CD4-positive, alpha-beta memory T cell (primary cell): ENCODE measurements at places on chromosomes 4 and X. TPM values are rescaled to one million over a fixed set of nuclear protein-coding genes. Genes with fewer than 3 reads are reported as not detected.

Gene PCSK1N
- 6.4 TPM for total RNA-seq

Gene ATP8A1
- total RNA-seq: 33.5 TPM

Gene CENPVL1
- not detected for total RNA-seq

Gene FREM3
- not detected for total RNA-seq

Gene KLB
- not detected for total RNA-seq

Gene JAKMIP1
- total RNA-seq: 3.0 TPM

Gene MAGEA2B
- total RNA-seq: not detected

Gene POU3F4
- total RNA-seq: not detected

Gene AKAP4
- not detected for total RNA-seq

DNA sequence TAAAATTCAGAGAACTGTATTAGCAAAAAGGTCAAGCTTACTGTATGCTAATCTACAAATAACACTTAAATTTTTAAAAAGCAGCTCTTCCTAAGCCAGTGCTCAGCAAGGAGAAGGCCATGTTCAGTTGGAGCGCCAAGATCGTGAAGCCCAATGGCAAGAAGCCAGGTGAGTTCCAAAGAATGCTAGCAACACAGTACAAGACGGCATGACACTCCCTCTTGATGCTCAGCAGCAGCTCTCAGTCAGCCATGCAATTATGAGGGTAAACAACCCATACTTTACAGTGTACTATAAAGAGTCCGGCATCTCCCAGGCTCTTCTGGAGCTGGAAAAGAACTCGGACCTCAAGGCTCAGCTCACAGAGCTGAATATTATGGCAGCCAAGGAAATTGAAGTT lies 34.9 kb downstream of the STX18 start:
- H3K4me3 ChIP-seq: no peak overlapping the region
- no peaks in the 10 kb centered on the region for H3K36me3 ChIP-seq
- no peaks in the 10 kb centered on the region for H3K27me3 ChIP-seq
- no peak overlapping the region for H3K27ac ChIP-seq

DNA sequence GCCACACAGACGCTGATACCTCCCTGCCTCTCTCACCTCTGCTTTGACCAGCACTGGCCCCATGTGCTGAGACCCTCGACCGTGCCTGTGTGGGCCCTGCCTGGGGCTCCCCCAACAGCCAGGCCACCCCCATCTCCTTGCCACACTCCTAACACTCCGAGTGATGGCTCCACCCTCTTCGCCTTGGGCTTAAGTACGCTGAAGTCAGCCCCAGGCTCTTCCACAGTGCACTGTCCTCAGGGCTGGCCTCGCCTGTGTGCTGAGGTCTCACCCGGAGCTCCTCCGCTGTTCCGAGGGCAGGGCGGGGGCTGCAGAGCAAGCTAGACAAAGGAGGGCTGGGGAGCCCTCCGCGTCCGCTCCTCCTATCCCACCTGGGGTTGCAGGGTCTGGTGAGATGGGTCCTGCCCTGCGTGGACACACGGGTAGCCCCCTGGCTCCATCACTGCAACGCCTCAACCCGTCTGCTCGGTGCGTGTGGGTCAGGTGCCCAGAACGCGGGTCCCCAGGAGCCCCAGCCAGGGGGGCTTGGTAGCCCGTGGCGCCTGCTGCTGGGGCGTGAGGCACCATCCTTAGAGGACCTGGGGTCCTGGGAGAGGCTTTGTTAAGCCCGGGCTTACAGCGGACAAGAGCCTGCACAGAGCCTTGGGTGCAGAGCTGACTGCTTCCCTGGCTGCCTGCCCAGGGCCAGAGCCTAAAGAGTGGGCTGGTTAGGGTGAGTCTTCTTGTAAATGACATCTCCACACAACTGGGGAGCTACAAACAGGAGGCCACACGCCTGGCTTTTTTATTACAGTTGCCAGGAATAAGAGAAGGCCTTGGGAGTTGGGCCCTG lies 42.6 kb upstream of the NKX1-1 start:
- H3K36me3 ChIP-seq: no peaks in the 10 kb centered on the region
- no peaks in the 10 kb centered on the region for H3K4me1 ChIP-seq
- no peak for DNase-seq
- no peak overlapping the region for H3K27ac ChIP-seq

DNA sequence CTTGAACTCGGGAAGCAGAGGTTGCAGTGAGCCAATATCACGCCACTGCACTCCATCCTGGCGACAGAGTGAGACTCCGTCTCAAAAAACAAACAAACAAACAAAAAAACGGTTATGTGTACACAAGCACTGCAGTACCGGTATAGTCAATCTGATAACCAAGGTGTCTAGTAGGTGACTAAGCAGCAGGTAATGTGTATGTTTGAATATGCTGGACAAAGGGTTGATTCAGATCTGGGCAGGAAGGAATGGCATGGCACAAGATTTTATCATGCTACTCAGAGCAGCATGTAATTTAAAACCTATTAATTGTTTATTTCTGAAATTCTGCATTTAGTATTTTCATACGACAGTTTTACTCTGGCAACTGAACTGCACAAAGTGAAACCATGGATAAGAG lies 41.7 kb downstream of the MAGEC1 start:
- H3K27ac ChIP-seq: no peak overlapping the region
- H3K36me3 ChIP-seq: no peaks in the 10 kb centered on the region
- no peak for DNase-seq
- no peak overlapping the region for H3K4me3 ChIP-seq
- no peaks in the 10 kb centered on the region for H3K27me3 ChIP-seq
- no peaks in the 10 kb centered on the region for H3K4me1 ChIP-seq

- no peak overlapping the region for H3K27ac ChIP-seq
- no peak for DNase-seq
- no peaks in the 10 kb centered on the region for H3K4me1 ChIP-seq
Measured at GRCh38 chr4:88674565-88674964, 23.1 kb downstream of the NAP1L5 start.

DNA sequence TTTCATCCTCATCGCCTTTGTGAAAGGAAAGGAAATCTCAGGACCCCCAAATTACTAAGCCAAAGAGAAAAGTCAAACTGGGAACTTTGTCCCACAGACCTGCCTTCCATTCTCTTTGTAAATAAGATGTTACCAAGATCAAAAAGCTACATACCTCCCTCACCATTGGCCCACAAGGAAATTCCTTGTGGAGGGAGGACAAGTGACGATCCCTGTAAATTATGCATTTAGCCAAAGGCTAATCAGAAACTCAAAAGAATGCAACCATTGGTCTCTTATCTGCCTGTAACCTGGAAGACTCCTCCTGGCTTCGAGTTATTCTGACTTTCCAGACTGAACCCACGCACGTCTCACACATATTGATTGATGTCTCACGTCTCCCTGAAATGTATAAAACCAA lies 70.3 kb downstream of the SHOX start:
- no peak overlapping the region for H3K27ac ChIP-seq
- H3K4me3 ChIP-seq: no peak overlapping the region
- H3K4me1 ChIP-seq: no peaks in the 10 kb centered on the region
- H3K27me3 ChIP-seq: no peaks in the 10 kb centered on the region

DNA sequence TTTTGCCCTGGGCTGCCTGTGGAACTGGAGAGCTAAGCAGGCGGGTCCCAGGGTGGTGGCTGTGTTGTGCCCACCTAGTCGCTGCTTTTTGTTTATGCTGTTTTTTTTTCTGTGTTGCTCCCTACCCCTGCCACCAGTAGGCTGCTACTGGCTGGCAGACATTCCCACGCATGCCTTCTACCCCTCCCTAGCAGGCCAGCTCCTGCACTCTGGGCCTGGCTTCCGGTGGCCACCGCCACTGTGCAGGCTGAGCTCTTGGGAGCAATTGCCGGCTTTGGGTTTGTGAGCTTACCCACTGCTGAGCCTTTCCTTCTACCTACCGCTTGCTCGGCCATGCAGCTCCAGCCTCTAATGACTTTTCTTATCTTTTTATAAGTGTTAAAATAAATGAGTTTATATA lies 57.6 kb downstream of the RBM46 start:
- H3K27me3 ChIP-seq: no peaks in the 10 kb centered on the region
- no peak overlapping the region for H3K4me3 ChIP-seq
- H3K36me3 ChIP-seq: no peaks in the 10 kb centered on the region
- no peak for DNase-seq
- no peaks in the 10 kb centered on the region for H3K4me1 ChIP-seq

DNA sequence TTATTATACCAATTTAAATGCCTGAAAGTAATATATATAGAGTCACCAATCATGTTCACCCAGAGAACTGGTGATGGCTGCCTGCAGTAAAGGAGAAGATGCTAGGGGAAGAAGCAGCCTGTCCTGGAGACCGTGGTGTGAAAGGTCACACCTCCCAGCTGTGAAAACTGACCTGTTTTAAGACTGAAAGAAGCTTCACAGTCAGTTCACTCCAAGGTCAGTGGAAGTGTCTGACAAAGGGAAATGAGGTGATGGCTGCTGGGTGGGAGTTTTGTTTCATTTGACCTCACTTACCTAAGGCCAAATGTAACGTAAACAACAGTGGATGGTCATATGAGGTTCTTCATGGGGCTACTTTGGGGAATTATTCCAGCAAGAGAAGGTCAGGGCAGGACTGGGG lies 352.1 kb upstream of the GATB start:
- DNase-seq: no peak
- no peak overlapping the region for H3K27ac ChIP-seq
- H3K36me3 ChIP-seq: no peaks in the 10 kb centered on the region

GRCh38 chr4:38050560-38051350 lies 90.6 kb downstream of the PTTG2 start:
- peaks cover 24% of the 10 kb centered on the region for H3K36me3 ChIP-seq
- no peaks in the 10 kb centered on the region for H3K4me1 ChIP-seq
- DNase-seq: no peak
- H3K4me3 ChIP-seq: no peak overlapping the region
- H3K27me3 ChIP-seq: no peaks in the 10 kb centered on the region
- H3K27ac ChIP-seq: no peak overlapping the region

DNA sequence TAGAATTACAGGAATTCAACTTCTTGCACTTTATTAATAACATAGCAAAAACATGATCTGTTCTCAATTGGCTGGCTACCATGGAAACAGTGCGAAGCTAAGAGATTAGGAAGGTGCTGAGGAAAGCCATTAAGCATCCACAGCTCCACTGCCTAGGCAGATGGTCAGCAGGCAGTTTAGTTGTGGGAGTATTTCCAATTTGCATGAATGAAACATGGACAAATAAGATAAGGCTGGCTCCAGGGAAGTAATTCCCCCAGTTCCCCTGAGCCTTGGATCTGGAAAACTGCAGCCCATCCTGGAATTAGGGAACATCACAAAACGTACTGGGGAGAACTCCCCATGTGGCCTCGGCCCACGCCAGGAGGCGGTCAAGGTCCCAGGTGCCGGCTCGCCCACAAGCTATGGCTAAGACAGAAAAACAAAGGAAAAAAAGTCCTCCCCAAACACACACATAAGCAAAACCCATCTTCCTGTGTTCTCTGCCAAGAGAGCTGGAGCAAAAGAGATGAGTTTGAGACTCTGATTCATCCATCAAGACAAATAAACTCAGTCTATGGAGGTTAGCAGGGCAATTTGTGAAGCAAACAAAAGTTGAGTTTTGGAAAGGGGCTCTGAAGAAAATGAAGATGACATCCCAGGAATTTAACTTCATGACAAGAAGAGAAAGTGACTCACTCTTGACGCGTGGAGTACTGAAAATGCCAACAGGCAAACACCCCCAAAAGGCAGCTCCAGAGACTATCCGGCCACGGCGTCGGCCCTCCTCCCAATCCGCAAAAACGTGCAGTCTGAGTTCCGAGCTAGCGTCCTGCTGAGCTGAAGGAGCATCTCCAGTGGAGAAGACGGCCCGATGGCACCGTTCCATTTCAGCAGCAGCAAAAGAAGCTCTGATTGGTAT lies 45.1 kb downstream of the IGFBP7 start:
- DNase-seq: no peak
- no peak overlapping the region for H3K4me3 ChIP-seq
- H3K27ac ChIP-seq: no peak overlapping the region
- H3K4me1 ChIP-seq: no peaks in the 10 kb centered on the region
- H3K27me3 ChIP-seq: no peaks in the 10 kb centered on the region
- no peaks in the 10 kb centered on the region for H3K36me3 ChIP-seq

GRCh38 chrX:41686788-41687187 lies 2.0 kb upstream of the GPR34 start:
- H3K27ac ChIP-seq: no peak overlapping the region
- DNase-seq: no peak
- no peaks in the 10 kb centered on the region for H3K36me3 ChIP-seq
- peaks cover 6% of the 10 kb centered on the region for H3K4me1 ChIP-seq

DNA sequence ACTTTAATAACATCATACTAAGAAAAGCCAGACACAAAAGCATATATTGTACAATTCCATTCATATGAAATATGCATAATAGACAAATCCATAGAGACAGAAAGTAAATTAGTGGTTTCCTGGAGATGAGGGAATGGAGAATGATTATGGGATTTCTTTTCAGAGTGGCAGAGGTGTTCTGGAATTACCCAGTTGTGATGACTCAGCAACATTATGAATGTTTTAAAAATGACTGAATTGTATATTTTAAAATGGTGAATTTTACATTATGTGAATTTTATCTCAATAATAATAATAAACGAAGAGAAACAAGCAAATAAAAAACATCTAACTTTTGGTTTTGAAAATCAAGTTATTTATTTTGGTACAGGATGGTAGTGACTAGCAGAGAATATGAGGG lies 11.2 kb downstream of the ZXDA start:
- no peak overlapping the region for H3K4me3 ChIP-seq
- H3K4me1 ChIP-seq: no peaks in the 10 kb centered on the region
- H3K36me3 ChIP-seq: no peaks in the 10 kb centered on the region
- no peak overlapping the region for H3K27ac ChIP-seq

GRCh38 chr4:168360271-168360670 lies 41.7 kb upstream of the DDX60 start:
- DNase-seq: no peak
- no peak overlapping the region for H3K27ac ChIP-seq
- peaks cover 19% of the 10 kb centered on the region for H3K36me3 ChIP-seq

DNA sequence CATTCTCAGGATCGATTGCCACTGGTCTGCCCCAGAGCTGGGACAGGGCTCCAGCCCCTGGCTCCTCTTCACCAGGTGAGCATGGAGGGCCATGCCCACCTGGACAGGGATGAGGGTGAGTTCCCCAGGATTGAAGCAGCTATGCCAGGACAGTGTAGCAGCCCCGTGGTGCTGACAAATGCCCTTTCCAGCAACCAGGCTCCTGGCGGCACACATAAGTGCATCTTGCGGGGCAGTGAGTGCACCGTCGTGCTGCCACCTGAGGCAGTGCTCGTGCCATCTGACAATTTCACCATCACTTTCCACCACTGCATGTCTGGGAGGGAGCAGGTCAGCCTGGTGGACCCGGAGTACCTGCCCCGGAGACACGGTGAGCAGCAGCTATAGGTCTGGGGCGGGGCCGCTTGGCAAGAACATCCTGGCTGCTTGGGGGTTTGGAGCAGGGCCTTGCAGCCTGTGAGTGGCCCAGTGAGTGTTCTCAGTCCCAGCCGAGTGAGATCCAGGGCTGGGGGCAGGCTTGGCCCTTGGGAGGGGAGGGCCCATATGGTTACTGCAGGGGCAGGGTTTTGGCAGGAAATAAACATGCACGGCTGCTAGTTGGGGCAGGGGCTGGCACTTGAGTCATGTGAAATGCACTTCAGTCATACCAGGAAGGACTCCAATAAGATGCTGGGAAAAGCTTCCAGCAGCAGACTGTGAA lies 6.1 kb downstream of the IL9R start:
- H3K4me3 ChIP-seq: no peak overlapping the region
- no peak overlapping the region for H3K27ac ChIP-seq
- H3K36me3 ChIP-seq: no peaks in the 10 kb centered on the region
- DNase-seq: no peak
- peaks cover 12% of the 10 kb centered on the region for H3K4me1 ChIP-seq

- no peak overlapping the region for H3K4me3 ChIP-seq
- H3K4me1 ChIP-seq: no peaks in the 10 kb centered on the region
- no peaks in the 10 kb centered on the region for H3K36me3 ChIP-seq
- no peak overlapping the region for H3K27ac ChIP-seq
Measured at GRCh38 chr4:78542373-78542772, 9.2 kb upstream of the ANXA3 start.
